ENCODE measurements at places on chromosomes 4 and X.
A peak's percentile ranks its signal among the peaks of the same experiment; 100 is the strongest.

DNA sequence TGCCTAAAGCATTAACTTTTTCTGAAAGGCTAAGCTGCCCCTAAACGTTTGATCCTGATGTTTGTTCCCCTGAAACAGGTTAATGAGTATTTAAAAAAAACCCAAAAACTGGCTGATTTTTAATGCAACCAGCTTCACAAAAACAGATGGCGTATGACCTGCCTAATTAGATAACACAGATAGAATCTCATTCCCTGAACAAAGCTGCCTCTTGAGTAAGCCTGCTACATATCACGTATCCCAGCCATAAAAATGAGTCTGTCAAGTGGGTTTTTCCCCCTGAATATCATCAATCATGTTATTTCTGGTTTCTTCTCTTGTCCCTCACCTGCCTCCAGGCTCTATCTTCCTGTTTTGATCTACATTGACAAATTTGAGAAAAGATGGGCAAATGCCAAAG is 154.2 kb upstream of the FAM9B start:
- DNase-seq: no peak

DNA sequence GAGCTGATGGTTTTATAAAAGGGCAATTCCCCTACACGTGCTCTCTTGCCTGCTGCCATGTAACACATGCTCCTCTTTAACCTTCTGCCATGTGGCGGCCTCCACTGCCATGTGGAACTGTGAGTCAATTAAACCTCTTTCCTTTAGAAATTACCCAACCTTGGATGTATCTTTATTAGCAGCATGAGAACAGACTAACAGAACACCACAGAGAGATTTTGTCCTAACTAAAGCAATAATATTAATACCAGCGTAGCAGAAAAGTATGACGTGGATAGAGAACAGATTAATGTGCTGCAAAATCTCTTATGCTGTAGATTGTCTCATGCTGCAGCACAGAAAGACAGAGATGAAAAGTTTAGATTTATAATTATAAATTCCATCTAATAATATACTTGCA is 23.1 kb downstream of the AIMP1 start:
- no peak for DNase-seq

GRCh38 chr4:51842167-51842553 is 793 bp upstream of the DCUN1D4 start:
- no peak for DNase-seq

- DNase-seq: peak; percentile 41
These were observed 75.4 kb downstream of the SH3KBP1 start for GRCh38 chrX:19811807-19812604.

- no peak for DNase-seq
These were observed 34.4 kb downstream of the HDX start for GRCh38 chrX:84467898-84468297.

DNA sequence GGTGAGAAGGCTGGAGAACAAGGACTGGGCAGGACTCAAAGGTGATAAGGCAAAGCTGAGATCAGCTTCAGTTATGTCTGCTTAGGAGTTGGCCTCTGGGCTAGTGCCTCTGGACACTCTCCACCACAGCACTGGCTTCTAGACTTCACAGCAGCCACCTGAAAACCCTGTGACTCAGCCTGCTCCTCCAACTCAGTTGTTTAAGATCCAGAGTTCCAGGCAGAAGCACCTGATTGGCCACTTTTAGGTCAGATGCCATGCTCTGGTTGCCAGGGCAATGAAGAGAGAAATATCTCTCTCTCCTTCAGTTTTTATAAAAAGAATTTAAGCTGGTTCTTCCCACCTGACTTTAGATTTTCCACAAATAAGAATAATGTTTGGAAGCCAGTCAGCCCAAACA is 47.9 kb upstream of the BLTP1 start:
- DNase-seq: no peak

DNA sequence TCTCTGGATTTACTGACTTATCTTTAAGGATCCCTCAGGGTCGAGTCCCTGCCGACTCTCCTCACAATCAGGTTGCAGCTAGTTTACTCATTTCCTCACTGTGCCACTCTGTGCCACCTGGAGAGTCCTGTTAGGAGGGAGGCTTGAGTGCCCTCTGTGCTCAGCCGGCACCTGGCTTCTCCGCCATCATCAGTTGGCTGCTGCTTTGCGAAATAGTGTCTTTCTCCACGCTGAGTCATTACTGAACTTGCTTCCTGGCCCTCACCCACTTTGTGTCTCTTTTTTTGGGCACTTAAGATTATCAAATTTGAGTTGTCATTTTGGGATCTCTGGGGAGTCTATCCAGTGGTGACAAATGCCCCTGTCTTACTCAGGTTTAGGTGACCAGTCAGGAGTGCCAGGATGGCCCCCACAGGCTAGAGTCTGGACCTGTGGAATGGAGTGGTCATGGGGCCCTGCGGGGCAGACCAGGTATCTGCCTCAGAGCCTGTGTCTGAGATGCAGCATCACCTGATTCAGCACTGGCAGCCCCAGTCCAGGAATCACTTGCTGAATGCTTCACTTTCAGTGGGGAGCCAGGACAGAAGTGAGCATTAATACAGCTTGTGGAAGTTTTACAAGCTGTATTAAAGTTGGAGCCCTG is 37.7 kb downstream of the JADE1 start:
- DNase-seq: no peak

DNA sequence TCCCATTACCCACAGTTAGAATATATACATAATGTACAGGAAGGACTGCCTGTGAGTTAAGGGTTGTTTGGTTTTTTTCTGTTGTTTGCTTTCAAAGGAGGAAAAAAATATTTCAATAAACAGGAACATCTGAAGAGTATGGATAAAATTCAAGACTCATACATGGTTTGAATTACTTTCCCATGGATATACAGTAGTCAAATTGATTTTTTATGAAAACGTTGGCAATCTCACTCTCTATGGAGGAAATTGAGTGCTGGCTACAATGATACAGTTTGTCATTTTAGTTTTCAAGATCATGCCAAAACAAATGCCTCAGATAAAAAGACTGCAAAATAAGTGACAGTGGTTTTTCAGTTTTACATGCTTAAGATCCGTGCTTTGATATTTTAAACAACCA is 116.6 kb downstream of the SH3RF1 start:
- no peak for DNase-seq

GRCh38 chrX:150889131-150889530 is 9.3 kb downstream of the CD99L2 start:
- DNase-seq: no peak

DNA sequence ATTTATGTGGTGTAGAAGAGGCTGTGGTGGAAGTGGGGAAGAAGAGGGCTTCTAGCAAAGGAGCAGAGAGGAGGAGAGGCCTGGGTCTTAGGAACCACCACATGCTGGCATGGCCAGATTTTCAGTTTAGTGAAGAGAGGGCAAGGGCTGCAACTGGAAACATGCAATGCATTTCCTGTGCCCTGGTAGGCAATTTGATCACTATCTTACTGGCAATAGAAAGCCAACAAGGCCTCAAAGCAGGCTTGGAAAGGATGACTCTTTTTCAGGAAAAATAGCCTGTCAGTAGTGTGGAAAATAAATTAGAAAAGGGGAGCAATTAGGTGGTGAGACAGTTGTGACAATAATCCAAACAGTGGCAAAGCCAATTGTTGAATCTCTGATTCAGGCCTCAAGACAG is 501.9 kb upstream of the ZFP42 start:
- no peak for DNase-seq

GRCh38 chrX:130118441-130119311 is 8.4 kb upstream of the ELF4 start:
- DNase-seq: peak; percentile 60

DNA sequence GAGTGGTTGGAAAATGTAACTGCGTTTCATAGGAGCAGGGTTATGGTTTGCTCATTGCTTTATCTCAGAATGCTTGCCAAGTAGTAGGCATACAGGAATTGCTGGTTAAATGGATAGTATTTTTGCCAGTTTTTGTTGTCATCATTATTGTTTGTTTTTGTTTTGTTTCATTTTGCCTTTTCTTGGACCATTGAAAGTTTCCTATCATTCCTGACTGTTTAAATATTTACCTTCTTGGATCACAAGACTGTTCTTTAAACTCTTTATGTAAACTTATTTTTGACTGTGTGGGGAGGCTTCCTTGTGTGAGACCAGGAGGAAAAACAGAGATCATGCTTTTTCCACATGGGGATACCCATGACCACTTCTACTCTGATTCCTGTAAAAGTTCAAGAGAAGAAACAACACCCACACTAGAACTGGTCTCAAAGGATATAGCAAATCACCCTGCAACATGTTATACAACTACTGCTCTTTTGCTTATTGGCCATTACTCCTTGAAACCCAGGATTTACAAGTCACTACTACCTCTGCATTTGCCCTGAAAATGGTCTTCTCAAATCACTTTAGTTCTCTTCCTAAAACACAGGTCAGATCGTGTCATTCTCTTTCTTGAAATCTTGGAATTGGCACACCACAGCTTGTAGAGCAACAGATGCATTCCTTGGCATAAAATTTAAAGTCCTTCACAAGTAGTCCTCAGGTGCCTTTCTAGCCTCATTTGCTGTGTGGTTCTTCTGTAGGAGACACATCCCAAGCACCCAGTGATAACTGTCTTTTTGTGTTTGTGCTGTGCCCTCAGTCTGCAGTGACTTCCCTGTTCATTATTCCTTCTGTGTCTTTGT is 51.3 kb downstream of the FNIP2 start:
- no peak for DNase-seq

- no peak for DNase-seq
These were observed 13.3 kb downstream of the ACOX3 start for GRCh38 chr4:8427262-8427661.

- DNase-seq: no peak
These were observed 2313.1 kb upstream of the AGA start for GRCh38 chr4:179755322-179755721.

GRCh38 chrX:12390301-12390700 is 252.0 kb downstream of the FRMPD4 start:
- no peak for DNase-seq

GRCh38 chr4:22877486-22878052 is 184.8 kb downstream of the GBA3 start:
- DNase-seq: no peak

GRCh38 chrX:11151799-11152559 is 40.8 kb downstream of the HCCS start:
- DNase-seq: no peak

- DNase-seq: no peak
These were observed 840 bp downstream of the GUF1 start for GRCh38 chr4:44679060-44679459.

- DNase-seq: peak; percentile 47
These were observed 21.0 kb downstream of the S100G start for GRCh38 chrX:16671005-16671404.

- DNase-seq: no peak
These were observed 988.8 kb downstream of the RAPGEF2 start for GRCh38 chr4:160091631-160092030.

- no peak for DNase-seq
These were observed 23.1 kb downstream of the MAGEA8 start for GRCh38 chrX:149903889-149904748.

DNA sequence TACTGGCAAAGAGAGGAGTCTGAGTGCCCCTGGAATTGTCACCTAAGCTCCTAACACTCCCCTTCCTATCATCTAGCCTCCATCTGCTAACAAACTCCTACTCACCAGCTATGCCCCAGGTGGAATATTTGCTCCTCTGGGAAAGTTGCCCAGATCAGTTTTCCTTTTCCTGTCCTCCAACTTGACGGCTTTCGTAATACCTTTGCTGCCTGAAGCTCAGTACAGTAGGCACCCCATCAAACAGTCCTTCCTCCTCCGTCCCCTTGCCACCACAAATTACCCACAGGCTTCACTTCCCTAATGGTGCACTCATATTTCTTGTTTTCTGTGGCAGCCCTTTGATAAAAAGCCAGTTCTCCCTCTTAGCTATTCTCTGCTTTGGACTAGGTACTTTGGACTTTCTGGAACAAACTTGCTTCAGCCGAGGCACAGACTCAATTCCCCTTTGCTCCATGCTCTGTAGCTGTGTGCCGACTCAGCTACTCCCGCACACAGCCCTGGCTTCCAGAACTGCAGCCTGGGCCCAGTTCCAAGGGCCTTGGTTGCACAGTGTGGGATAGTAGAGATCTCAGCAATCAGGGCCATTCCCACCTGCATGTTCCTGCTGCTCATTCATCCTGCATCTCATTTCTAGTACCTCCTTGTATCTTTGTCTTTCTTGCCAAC is 605.1 kb downstream of the BCOR start:
- DNase-seq: no peak
